ENCODE measurements at places on chromosomes 1 and 21. TPM values are rescaled to one million over a fixed set of nuclear protein-coding genes. Genes with fewer than 3 reads are reported as not detected.

Gene BMP8A
- total RNA-seq: 2.4 TPM

Gene ERG
- total RNA-seq: 10.7 TPM

Gene CHI3L2
- total RNA-seq: 1.2 TPM

Gene IFI6
- total RNA-seq: 56.2 TPM

Gene TRIM46
- 0.26 TPM for total RNA-seq

DNA sequence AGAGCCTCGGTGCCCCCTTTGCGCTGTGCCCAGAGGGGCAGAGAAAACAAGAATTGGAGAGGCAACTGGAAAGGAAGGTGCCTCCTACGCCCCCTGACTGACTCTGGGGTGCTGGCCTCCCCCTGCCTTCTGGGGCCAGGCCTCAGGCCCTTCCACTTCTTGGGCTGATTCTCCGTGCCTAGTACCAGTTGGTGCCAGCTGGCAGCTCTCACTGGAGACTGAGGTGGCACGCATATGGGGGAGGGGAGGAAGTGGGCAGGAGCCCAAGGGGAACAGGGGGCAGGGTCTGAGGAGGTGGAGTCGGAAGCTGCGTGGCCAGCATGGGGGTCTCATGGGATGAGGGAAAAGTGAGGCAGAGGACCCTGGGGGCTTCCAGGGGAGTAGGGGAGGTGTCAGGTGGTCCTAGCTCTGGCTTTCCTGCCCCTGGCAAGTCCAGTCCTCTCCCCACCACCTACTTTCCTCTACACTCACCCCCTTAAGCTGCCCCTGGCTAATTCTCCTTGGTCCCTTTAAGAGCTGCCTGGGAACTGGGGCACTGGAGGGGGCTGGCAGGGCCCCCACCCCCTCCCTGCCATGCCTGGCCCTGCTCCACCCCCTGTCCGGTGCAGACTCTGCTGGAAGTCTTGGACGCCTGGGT is 6.5 kb upstream of the SEMA4A start:
- DNase-seq: no peak

DNA sequence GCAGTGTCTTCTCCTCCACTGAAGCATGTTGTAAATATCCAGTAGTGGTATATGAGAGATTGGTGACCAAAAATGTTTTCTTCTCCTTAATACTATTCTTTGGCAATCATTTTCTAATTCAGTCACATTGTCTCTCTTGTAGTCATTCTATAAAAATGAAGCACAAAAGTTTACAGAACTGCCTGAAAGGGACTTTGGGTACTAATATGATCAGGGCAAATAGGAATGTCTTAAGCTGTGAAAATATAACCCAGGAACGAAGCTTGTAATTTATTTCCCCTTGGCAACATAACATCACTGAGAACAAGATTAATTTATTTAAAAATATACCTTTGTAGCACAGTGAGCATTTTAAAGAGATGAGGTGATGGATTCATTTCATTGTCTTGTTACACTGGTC is 4.9 kb downstream of the B3GALT2 start:
- DNase-seq: no peak

DNA sequence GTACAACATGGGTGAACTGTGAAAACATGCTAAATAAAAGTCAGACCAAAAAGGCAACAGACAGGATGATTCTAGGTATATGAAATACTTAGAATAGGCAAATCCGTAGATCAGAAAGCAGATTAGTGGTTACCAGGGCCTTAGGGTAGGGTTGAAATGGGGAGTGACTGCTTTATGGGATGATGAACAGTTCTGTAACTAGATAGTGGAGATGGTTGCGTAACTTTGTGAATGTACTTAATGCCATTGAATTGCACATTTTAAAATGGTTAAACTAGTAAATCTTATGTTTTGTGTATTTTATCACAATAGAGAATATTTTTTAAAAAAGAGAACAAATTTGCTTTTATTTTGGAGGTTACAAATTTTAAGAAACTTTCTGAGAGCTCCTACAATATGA is 17.4 kb downstream of the ZNF326 start:
- DNase-seq: no peak

DNA sequence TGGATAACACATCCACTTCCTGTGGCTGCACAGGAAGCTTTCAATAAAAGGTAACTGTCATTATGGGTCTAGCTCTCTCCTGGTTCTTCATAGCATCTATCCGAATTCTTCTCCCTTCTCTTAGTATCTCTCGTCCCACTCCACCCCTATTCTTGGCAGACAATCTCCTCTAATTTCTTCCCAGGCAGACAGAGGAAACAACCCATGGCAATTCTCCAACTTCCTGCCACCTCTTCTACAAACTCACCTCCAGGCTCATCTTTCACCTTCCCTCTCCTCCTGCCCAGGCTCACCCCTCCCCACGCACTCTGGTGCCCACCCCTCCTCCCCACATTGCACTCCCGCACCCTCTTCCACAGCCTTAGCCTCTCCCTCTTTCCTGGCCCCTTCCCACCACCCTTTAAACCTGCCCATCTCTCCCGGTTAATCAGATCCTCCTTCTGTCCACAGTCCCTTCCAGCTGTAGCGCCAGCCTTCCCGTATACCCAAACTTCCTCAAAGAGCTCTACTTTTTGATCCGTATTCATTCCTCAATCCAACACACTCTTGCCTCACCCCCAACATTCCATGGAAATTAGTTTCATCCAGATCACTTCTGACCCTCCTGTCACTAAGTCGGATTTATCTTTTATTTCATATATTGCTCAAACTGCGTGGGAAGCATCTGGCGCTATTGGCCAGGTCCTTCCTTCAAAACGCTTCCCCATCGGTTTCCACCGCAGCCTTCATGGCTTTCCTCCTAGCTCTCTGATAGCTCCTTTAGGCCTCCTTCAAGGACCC is 25.9 kb downstream of the SHISA4 start:
- DNase-seq: no peak

DNA sequence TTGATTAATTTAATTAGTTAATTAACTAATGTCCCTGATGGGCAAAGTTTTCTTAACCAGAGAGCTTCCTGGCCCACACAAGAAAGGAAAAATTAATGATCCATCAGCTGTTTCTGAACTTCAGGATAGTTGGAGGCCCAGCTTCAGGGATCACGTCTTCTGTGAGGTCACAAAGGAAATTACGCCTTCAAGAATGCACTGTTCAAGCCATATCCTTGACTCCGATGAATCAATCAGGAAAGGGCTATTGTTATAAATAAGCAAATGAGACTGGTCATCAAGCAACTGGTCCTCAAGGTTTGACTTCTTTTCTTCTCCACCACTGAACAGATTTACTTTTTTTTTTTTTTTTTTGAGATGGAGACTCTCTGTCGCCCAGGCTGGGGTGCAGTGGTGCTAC is 40.6 kb downstream of the TCP10L start:
- no peak for DNase-seq

GRCh38 chr1:42913426-42914091 is 45.1 kb downstream of the SLC2A1 start:
- no peak for DNase-seq

GRCh38 chr1:58293388-58293787 is 253.1 kb downstream of the OMA1 start:
- DNase-seq: no peak

- DNase-seq: no peak
Measured at GRCh38 chr1:23118957-23119792, 49.5 kb downstream of the LUZP1 start.

GRCh38 chr1:199914546-199914945 is 113.0 kb upstream of the NR5A2 start:
- DNase-seq: no peak

DNA sequence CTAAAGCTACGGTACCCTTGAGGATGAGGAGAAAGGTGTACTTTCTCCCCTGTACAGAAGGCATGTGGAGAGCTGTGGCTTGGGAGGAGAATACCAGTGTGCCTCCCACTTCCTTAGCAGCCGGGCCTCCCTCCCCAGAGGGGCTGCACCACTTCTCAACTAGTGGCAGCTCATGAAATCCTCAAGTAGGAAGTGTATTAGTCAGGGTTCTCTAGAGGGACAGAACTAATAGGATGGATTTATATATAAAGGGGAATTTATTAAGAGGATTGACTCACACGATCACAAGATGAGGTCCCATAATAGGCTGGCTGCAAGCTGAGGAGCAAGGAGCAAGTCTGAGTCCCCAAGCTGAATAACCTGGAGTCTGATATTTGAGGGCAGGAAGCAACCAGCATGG is 53.1 kb upstream of the PPP2R5A start:
- no peak for DNase-seq

GRCh38 chr1:197620714-197621163 is 154.5 kb downstream of the DENND1B start:
- no peak for DNase-seq

DNA sequence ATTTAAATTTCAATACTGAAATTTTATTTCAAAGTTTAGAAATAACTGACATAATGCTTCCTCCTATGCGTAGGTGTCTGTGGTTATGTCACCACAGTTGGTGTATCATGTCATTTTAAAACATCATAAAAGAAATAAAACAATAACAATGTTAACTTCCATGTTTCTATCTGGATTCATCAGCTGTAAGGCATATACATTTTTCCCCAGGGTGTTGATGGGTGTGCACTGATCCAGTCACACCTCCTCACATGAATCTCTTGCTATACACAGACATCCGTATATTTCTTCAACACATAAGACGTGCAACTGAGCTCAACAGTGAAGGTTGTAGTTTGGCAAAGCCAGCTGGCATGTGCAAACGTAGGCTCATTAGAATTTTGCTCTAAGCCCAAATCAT is 6.2 kb downstream of the KCNA3 start:
- no peak for DNase-seq

GRCh38 chr1:156706657-156707416 is 1.5 kb upstream of the CRABP2 start:
- DNase-seq: peak; percentile 69

GRCh38 chr1:15934211-15935055 is 41.5 kb downstream of the ZBTB17 start:
- no peak for DNase-seq

DNA sequence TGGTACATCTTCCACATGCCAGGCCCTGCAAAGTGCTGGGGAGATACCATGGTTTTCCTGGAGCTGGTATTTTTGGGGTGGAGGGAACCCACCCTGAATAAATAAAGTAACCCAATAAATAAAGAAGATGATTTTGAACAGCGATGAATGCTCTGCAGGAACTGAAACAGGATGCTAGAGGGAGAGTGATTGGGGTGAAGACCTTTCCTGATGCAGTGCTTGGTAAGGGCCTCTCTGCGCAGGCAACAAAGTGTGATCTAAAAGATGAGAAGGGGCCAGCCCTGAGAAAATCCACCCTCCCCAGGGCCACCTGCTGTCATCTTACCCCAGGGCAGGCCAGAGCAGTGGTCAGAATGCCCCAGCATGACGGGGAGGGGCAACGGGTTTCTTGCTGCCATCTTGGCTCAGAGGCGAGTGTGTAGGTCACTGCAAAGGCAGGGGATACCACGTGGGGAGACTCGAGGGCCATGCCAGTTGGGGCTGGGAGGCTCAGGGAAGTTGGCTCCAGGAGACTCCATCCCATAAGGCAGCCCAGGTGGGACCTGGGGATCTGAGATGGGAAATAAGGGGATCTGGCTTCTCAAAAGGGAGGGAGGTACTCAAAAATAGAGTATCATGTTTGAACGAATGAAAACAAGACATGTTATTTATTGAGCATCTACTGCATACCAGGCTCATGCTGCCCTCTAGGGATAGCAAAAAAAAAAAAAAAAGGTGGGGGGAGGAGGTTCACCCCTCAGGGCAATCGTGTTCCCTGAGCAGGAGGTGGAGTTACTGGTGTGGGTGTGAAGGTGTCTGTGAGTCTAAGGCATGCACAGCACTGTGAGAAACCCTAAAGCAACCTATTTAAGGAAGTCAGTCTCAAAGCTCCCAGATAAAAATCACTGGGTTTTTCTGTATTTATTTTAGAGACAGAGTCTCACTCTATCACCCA is 2.8 kb downstream of the SRARP start:
- no peak for DNase-seq

Measured in right cardiac atrium (tissue), 5 donors.